ENCODE measurements at places on chromosomes 4 and X. TPM values are rescaled to one million over a fixed set of nuclear protein-coding genes. Genes with fewer than 3 reads are reported as not detected.

The ADH7 gene
- total RNA-seq: not detected

The OPHN1 gene
- total RNA-seq: 7.1 TPM

The KIT gene
- total RNA-seq: 62.3 TPM

The DUSP21 gene
- not detected for total RNA-seq

The BEX5 gene
- total RNA-seq: 1.5 TPM

The CXCL6 gene
- total RNA-seq: not detected

The GAGE12E gene
- not detected for total RNA-seq

The NSUN7 gene
- 8.1 TPM for total RNA-seq

- no peak for DNase-seq
- no peaks in the 10 kb centered on the region for H3K36me3 ChIP-seq
- H3K4me3 ChIP-seq: no peak overlapping the region
- no peaks in the 10 kb centered on the region for H3K27me3 ChIP-seq
Measured at GRCh38 chrX:41796577-41796976, 72.6 kb downstream of the GPR82 start.

- no peak overlapping the region for H3K27ac ChIP-seq
- DNase-seq: no peak
- H3K4me1 ChIP-seq: no peaks in the 10 kb centered on the region
- H3K36me3 ChIP-seq: no peaks in the 10 kb centered on the region
Measured at GRCh38 chr4:126611900-126612299, 1020.9 kb upstream of the INTU start.

- DNase-seq: peak; percentile 55
- no peaks in the 10 kb centered on the region for H3K36me3 ChIP-seq
- H3K4me3 ChIP-seq: no peak overlapping the region
- H3K27me3 ChIP-seq: no peaks in the 10 kb centered on the region
- no peak overlapping the region for H3K27ac ChIP-seq
Measured at GRCh38 chr4:1154523-1155182, 17.7 kb downstream of the SPON2 start.

GRCh38 chr4:95198961-95199360 is 349.8 kb downstream of the UNC5C start:
- no peak for DNase-seq
- no peak overlapping the region for H3K27ac ChIP-seq
- H3K36me3 ChIP-seq: no peaks in the 10 kb centered on the region
- no peaks in the 10 kb centered on the region for H3K4me1 ChIP-seq

DNA sequence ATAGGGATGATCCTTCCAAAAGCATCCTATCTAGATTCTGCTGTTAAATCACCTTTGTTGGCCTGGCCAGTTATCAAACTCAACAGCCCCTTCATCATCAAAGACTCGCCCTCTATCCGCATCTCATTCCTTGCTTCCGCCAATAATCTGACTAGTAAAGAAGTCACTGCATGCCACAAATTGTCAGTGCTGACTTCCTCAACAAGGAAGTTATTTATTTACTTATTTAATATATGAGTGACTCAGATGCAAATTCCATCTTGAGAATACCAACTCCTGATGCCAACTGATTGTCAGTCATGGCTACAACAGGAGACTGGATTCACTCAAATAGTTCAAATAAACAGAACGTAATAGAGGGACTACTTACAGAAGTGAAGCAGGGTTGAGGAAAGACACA is 283.8 kb downstream of the TRIML1 start:
- no peaks in the 10 kb centered on the region for H3K4me1 ChIP-seq
- H3K36me3 ChIP-seq: no peaks in the 10 kb centered on the region
- no peak overlapping the region for H3K4me3 ChIP-seq
- no peak overlapping the region for H3K27ac ChIP-seq
- no peak for DNase-seq
- H3K27me3 ChIP-seq: no peaks in the 10 kb centered on the region

- no peaks in the 10 kb centered on the region for H3K36me3 ChIP-seq
- no peak overlapping the region for H3K4me3 ChIP-seq
- DNase-seq: no peak
- H3K27ac ChIP-seq: no peak overlapping the region
- H3K27me3 ChIP-seq: no peaks in the 10 kb centered on the region
- H3K4me1 ChIP-seq: peaks cover 3% of the 10 kb centered on the region
Measured at GRCh38 chrX:40582811-40583210, 2.0 kb downstream of the ATP6AP2 start.

GRCh38 chr4:165331359-165331758 is 3.9 kb downstream of the MSMO1 start:
- no peak overlapping the region for H3K27ac ChIP-seq
- H3K27me3 ChIP-seq: no peaks in the 10 kb centered on the region
- peaks cover 42% of the 10 kb centered on the region for H3K4me1 ChIP-seq
- DNase-seq: no peak
- no peak overlapping the region for H3K4me3 ChIP-seq

- no peaks in the 10 kb centered on the region for H3K4me1 ChIP-seq
- no peaks in the 10 kb centered on the region for H3K27me3 ChIP-seq
- no peak for DNase-seq
- no peak overlapping the region for H3K4me3 ChIP-seq
Measured at GRCh38 chr4:70544279-70544868, 26.0 kb downstream of the AMTN start.

GRCh38 chr4:99379571-99379970 is 27.0 kb upstream of the ADH1C start:
- DNase-seq: no peak
- H3K27ac ChIP-seq: no peak overlapping the region
- H3K27me3 ChIP-seq: no peaks in the 10 kb centered on the region
- no peaks in the 10 kb centered on the region for H3K36me3 ChIP-seq
- H3K4me1 ChIP-seq: peaks cover 11% of the 10 kb centered on the region

DNA sequence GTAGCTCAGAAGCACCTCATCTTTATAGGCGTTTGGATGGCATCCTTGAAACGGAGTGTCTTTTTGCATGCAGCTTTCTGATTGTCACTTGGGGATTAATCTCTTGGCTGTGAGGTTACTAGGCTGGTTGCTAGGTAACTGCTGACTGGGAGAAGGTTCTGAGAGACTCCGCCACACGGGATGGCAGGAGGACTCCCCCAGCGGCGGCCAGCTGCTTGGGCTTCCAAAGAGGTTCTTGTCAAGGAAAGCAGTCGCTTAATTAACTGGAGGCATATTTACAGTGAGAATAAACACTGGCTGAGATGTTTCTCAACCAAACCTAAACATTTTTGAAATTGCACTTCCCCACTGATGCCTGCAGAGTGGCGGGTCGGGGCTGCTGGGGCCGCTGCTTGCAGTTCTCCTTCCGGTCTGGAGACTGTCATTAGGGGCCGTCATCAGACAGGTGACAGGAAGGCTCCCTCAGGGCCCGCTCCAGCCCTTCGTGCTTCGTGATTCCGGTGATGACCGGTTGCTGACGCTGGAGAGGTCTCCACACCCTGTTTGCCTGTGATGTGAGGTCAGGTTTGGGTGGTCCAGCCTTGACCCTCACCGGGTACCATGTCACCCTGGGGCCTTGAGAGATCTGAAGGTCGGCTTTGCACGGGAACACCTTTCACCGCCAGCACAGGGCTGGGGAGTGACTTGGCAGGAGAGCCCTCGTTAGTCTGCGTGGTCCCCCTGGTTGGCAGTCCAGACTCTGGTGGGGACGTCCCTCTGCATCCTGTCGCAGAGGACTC is 9.1 kb downstream of the NSG1 start:
- no peaks in the 10 kb centered on the region for H3K36me3 ChIP-seq
- no peak for DNase-seq
- H3K4me1 ChIP-seq: no peaks in the 10 kb centered on the region
- no peak overlapping the region for H3K27ac ChIP-seq
- peaks cover 31% of the 10 kb centered on the region for H3K27me3 ChIP-seq
- H3K4me3 ChIP-seq: no peak overlapping the region

GRCh38 chrX:3320471-3321046 is 25.9 kb downstream of the MXRA5 start:
- no peaks in the 10 kb centered on the region for H3K27me3 ChIP-seq
- no peaks in the 10 kb centered on the region for H3K36me3 ChIP-seq
- H3K27ac ChIP-seq: no peak overlapping the region

DNA sequence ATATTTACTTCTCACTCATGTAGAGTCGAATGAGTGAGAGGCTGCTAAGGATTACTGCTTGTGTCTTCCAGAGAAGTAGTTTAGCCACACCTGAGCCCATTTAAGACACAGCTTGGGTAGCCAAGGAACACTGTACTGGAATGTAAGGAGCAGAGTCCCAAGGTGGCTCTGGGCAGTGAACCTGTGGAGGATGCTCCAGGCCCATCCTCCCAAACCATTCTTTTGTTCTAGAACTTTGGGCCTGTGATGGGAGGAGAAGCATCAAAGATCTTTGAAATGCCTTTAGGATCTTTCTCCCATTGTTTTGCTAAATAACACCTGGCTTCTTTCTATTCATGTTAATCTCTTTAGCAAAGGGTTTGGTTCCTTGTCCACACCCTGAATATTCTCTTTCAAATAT is 162.2 kb downstream of the KLHL4 start:
- no peaks in the 10 kb centered on the region for H3K4me1 ChIP-seq
- no peaks in the 10 kb centered on the region for H3K27me3 ChIP-seq
- H3K27ac ChIP-seq: no peak overlapping the region
- H3K36me3 ChIP-seq: no peaks in the 10 kb centered on the region
- no peak for DNase-seq

DNA sequence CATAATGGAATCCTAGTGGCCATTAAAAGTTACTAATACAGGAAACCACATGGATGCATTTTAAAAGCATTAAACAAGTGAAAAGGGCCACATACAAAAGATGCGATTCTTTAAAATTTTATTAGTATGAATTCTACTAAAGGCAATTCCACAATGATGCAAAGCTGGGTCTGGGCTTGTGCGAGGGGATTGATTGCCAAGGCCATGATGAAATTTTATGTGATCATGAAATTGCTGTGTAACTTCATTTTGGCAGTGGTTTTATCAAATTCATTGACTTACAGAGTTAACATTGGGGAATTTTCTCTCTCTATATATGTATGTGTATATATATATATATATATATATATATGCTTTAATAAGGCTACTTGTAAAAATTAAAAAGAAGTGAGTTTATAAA is 1142.5 kb upstream of the IGFBP7 start:
- no peaks in the 10 kb centered on the region for H3K4me1 ChIP-seq
- no peak overlapping the region for H3K27ac ChIP-seq
- no peak overlapping the region for H3K4me3 ChIP-seq
- no peaks in the 10 kb centered on the region for H3K36me3 ChIP-seq
- no peaks in the 10 kb centered on the region for H3K27me3 ChIP-seq

GRCh38 chr4:763191-763810 is 57.7 kb downstream of the PCGF3 start:
- no peak overlapping the region for H3K27ac ChIP-seq
- H3K36me3 ChIP-seq: peaks cover 20% of the 10 kb centered on the region
- H3K27me3 ChIP-seq: no peaks in the 10 kb centered on the region
- no peak overlapping the region for H3K4me3 ChIP-seq
- no peak for DNase-seq

DNA sequence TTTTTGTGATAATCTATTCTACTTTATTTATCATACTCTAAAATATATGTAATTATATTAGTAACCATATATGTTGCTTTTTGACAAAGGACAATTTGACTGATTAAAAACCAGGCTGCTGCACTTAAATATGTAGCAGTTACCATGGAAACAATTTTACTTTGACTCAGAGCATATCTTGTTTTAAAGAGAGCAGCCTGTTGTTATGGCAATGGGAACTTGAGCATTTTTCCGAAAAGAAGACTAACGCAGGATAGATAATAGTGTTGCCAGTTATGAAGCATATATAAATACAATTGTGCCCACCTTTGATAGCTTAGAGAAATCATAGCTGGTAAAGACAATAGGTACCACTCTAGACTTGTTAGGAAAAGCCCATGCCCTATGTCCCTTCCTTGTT is 283.0 kb downstream of the GASK1B start:
- H3K27ac ChIP-seq: no peak overlapping the region
- H3K4me1 ChIP-seq: no peaks in the 10 kb centered on the region
- H3K4me3 ChIP-seq: no peak overlapping the region
- no peaks in the 10 kb centered on the region for H3K36me3 ChIP-seq

GRCh38 chr4:6005175-6005574 is 13.1 kb downstream of the C4orf50 start:
- DNase-seq: no peak
- no peak overlapping the region for H3K27ac ChIP-seq
- no peak overlapping the region for H3K4me3 ChIP-seq
- no peaks in the 10 kb centered on the region for H3K36me3 ChIP-seq

- H3K4me3 ChIP-seq: no peak overlapping the region
- peaks cover 7% of the 10 kb centered on the region for H3K27me3 ChIP-seq
- H3K27ac ChIP-seq: peak overlapping the region; percentile 12
- no peaks in the 10 kb centered on the region for H3K4me1 ChIP-seq
- no peaks in the 10 kb centered on the region for H3K36me3 ChIP-seq
- DNase-seq: no peak
Measured at GRCh38 chrX:1462596-1463251, 10.0 kb upstream of the ASMTL start.

DNA sequence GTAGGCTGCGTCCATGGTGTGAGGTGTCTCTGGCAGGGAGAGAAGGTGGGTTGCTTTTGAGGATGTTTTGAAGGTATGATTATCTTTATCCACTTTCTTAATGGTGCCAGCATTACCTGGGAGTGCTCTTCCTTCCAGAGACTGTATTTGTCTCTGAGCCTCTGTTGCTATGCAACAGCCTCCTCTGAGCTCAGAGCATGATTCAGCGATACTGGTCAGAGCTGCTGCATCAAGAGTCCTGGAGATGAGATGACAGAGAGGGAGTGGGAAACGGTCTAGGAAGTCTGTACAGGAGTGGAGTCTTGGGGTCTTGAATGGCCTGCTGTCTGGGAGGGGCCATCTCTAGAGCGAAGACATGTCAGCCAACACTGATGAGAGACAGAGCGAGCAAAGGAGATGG is 104.4 kb upstream of the RAB40AL start:
- no peaks in the 10 kb centered on the region for H3K4me1 ChIP-seq
- no peak overlapping the region for H3K27ac ChIP-seq
- H3K36me3 ChIP-seq: no peaks in the 10 kb centered on the region
- no peaks in the 10 kb centered on the region for H3K27me3 ChIP-seq

DNA sequence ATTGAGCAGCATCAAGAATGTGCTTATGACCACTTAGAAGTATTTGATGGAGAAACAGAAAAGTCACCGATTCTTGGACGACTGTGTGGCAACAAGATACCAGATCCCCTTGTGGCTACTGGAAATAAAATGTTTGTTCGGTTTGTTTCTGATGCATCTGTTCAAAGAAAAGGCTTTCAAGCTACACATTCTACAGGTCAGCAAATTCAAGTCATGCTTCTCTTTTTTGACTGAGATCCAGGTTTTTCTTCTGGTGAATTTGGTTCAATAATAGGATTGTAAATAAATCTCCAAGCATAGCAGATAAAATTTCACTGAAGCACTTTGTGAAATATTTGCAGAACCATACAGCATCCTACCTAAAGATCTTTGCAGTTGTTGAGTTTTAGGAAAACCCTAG is 218.1 kb downstream of the TLL1 start:
- H3K36me3 ChIP-seq: no peaks in the 10 kb centered on the region
- H3K27ac ChIP-seq: no peak overlapping the region
- DNase-seq: no peak
- no peak overlapping the region for H3K4me3 ChIP-seq
- H3K27me3 ChIP-seq: no peaks in the 10 kb centered on the region
- no peaks in the 10 kb centered on the region for H3K4me1 ChIP-seq

All from transverse colon (tissue), 4 donors.